Transverse colon (tissue), 4 donors: ENCODE measurements at places on chromosomes 11 and 22. TPM values are rescaled to one million over a fixed set of nuclear protein-coding genes. Genes with fewer than 3 reads are reported as not detected.

Gene MMP7
- not detected for total RNA-seq

Gene MICAL3
- 84.2 TPM for total RNA-seq

Gene MFNG
- total RNA-seq: 13.4 TPM

DNA sequence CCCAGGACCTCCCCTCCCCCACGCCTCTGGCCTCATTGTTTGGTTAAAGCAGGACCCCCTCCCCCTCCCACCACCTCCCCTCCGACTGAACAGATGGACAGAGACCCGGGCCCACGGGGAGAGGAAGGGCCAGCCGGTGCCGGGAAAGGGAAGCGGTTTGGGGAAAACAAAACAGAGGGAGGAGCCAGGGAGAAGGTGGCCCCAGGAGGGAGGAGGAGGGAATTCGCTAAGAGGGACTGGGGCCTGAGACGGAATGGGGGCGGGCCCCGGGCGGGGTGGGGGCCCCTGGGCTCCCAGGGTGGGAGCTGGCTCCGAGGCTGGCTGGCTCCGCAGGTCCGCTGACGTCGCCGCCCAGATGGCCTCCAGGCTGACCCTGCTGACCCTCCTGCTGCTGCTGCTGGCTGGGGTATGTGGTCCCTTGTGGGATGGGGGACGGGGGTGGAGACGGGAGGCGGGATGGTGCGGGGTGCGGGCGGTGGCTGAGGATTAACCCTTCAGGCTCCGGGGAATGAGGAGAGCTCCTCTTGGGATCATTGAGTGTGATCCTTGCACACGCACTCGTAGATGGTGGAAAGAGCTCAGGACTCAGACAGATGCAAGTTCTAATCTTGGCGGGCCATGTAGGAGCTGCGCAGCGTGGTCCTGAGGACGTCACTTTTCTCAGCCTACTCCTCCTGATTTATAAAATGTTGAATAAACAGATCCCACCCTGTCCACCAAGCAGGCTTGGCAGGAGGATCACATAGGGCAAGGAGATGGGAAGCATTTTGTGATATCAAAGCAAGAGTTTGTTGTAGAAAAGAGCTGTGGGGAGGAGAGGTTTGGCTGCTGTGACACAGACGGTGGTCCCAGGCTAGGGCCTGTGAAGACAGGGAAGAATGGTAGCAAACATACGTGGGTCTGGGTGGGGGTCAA, 688 bp downstream of the SERPING1 start:
- peak; percentile 62 for DNase-seq
